Esophagus muscularis mucosa (tissue), 4 donors: ENCODE measurements at places on chromosomes 3 and 15.

DNA sequence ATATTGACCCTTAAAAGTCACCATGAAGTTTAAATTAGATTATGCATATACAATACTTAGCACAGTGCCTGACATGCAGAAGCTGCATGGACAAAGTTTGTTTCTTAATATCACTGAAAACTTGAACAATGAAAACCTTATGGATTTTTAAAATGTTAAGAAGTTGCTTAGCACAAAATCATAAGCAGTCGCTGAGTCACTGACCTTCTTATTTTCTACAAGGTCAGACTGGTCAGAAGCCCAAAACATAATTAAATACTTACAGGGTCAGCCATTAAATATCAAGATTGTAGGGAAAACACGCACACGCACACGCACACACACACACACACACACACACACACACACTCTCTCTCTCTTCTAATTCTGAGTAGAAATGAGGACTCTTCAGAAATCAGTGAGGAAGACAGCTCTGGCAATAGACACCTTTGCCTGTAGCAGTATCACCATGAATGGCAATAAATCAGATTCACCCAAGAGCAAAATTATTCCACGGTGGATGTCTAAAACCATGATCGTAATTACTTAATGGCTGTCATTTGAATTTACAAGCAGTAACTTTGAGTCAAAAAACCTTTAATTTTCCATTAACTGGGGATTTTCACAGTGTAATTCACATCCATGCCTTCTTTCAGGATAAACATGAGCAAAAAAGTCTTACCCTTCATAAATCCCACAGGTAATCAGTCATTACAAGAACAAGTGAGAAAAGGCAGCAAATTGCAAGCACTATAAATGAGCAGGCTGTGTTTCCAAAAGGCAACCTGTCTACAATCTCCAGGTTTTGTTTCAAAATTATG, 147.5 kb downstream of the OSBPL10 start:
- no peak overlapping the region for H3K27ac ChIP-seq
- H3K27me3 ChIP-seq = no peaks in the 10 kb centered on the region
- H3K4me3 ChIP-seq = no peak overlapping the region

DNA sequence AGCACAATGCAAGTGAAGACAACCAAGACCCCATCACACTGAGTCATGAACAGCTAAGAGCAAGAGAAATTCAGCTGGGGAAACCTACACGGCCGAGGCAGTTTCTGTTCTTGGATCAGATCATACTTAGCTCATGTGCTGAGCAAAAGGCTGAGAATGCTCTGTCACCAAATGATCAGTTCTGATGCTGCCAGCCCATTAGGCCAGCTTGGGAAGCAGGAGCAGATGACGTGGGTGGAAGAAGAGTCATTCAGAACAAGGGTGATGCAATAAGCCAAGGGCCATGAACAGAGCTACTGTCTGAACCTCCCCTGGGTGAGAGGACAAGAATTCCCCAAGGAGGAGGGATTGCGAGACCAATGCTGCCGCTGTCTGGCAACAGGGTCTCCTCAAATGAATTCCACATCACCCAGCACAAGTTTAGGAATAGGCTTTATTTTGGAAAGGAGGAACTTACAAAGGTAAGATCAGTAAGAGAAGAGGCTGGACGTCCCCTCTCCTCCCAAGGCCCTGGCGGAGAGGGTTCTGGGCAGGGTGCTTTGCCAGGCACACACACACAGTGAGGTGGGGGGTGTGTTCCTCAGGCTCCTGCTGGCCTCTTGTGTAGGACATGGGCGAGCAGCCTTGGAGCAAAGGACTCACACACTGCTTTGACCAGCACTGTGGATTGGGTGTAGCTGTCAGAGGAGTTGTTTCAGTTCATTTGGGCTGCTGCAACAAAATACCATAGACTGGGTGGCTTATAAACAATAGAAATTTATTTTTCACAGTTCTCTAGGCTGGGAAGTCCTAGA, 65.6 kb upstream of the CTXND1 start:
- H3K27ac ChIP-seq = no peak overlapping the region
- DNase-seq = peak; percentile 87
- no peak overlapping the region for H3K4me3 ChIP-seq
- no peaks in the 10 kb centered on the region for H3K36me3 ChIP-seq
- no peaks in the 10 kb centered on the region for H3K4me1 ChIP-seq

DNA sequence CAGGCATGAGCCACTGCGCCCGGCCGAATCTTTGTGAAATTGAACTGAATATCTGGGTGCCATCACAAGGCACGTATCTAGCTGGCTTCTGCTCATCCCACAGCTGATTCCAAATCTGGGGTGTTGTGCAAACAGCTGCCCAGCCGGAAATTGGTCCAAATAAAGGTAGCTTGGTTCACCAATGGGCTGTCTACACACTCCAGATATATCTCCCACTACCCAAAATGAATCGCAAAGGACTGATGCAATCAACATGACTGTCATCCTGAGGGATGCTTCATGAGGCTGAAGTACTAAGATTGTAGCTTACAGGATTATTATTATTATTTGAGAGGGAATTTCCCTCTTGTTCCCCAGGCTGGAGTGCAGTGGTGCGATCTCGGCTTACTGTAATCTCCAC, 28.1 kb downstream of the LARP6 start:
- DNase-seq = peak; percentile 24
- peaks cover 13% of the 10 kb centered on the region for H3K4me1 ChIP-seq
- no peak overlapping the region for H3K4me3 ChIP-seq
- no peaks in the 10 kb centered on the region for H3K36me3 ChIP-seq
- H3K27ac ChIP-seq = no peak overlapping the region

DNA sequence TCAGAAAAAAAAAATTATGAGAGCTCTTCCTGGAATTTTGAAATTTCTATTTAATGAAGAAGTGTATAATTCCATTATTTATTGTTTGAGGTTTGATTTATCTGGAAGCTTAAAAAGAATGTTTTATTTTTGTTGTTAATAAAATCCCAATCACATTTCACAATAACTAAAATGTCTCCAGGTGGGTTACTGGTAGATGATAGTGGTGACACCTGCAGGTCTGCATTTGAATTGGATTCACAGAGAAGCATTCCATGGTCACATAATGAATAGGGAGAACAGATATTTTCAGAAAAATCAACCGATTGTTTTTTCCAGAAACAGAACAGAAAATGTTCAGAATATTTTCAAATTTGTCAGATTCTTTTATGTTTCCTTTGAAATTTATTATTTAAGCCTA, 48.3 kb downstream of the ASB7 start:
- no peak overlapping the region for H3K4me3 ChIP-seq
- H3K4me1 ChIP-seq = peaks cover 5% of the 10 kb centered on the region
- peaks cover 13% of the 10 kb centered on the region for H3K36me3 ChIP-seq
- no peak for DNase-seq

DNA sequence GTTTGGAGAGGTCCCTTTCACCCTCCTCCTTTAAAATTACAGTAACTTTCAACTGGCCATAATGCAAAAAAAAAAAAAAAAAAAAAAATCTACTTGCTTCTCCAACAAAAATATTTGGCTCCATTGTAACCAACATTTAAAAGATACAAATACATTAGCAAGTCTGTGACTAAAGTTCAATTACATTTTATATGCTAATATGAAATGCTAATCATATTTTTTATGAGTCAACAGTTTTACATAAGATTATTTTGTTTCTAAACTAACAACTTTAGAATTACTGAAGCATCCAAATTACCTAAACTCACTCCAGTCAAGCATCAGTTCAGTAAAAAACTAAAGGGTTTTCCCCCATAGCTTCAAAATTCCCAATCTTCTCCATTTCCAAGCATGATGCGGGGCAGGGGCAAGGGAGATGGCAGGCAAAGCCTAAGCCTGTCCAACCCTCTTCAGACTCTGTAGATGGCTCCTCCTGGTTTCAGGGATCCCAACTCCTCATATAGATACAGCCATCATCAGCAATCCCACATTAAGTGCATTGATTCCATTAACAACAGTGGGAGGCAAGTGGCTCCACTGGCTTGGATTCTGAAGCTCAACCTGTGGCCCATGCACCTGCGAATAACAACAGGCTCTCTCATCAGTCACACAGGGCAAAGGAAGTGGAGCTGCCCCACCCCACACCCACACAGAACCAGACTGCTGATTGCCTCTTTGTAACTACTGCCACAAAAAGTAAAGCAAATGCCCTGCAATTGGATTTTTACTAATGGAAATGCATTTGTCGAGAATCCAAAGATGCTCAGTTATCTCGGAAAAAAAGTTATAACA, 15.0 kb downstream of the SFMBT1 start:
- peaks cover 13% of the 10 kb centered on the region for H3K4me1 ChIP-seq
- no peaks in the 10 kb centered on the region for H3K27me3 ChIP-seq
- no peak for DNase-seq
- no peak overlapping the region for H3K27ac ChIP-seq
